HCT116 (cell line): ENCODE measurements at places on chromosomes 7 and 10.

DNA sequence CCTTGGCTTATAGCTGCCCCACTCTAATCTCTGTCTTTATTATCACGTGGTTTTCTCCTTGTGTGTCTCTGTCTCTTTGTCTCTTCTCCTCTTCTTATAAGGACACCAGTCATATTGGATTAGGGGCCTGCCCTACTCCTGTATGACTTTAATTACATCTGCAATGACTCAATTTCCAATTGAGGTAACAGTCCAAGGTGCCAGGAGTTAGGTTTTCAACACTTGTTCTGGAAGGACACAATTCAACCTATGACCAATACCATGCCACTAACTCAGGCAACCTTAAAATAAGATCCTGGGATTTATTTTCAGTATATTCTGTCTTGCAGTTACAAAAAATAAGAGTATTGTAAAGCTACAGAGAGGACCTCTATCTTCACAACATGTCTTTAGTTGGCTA lies 21.6 kb upstream of the MET start:
- DNase-seq, result no peak

GRCh38 chr7:137944168-137944567 lies 57.7 kb downstream of the CREB3L2 start:
- DNase-seq, result no peak

GRCh38 chr7:104848138-104848990 lies 165.6 kb upstream of the KMT2E start:
- peak; percentile 18 for DNase-seq

DNA sequence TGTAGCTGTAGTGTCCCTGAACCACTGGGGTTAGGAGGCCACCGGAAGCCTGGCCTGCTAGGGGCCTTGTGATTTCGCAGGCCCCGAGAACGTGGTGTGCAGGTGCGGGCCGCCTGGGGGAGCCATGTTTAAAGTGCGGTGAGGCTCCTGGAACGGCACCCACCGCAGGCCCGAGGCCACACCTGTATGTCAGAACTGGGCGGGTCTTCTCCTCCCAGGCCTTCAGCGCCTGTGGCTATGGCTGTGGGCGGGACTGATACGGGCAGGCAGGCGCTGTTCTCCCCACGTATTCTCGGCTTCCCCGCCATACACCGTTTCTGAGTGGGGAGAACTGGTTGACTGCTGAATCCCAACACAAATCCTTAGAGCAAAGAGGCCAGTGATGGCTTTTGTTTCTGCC lies 74.8 kb downstream of the DNAJB6 start:
- DNase-seq, result no peak

DNA sequence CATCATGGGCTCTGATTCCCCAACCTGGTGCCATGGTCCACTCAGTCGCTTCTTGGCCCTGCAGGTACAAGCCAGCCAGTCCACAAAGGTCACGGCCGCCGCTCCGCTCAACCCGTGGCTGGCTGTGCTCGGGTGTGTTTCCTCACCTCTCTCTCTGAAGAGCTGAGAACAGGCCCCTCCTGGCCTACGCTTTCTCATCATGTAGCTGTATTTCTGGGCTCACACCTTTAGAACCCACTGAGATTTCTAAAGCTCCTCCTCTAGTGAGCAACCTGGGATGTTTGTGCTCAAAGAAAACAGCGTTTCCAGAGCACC lies 30.2 kb downstream of the PTPRN2 start:
- DNase-seq, result no peak

GRCh38 chr10:114824391-114824790 lies 2.8 kb downstream of the FHIP2A start:
- no peak for DNase-seq

DNA sequence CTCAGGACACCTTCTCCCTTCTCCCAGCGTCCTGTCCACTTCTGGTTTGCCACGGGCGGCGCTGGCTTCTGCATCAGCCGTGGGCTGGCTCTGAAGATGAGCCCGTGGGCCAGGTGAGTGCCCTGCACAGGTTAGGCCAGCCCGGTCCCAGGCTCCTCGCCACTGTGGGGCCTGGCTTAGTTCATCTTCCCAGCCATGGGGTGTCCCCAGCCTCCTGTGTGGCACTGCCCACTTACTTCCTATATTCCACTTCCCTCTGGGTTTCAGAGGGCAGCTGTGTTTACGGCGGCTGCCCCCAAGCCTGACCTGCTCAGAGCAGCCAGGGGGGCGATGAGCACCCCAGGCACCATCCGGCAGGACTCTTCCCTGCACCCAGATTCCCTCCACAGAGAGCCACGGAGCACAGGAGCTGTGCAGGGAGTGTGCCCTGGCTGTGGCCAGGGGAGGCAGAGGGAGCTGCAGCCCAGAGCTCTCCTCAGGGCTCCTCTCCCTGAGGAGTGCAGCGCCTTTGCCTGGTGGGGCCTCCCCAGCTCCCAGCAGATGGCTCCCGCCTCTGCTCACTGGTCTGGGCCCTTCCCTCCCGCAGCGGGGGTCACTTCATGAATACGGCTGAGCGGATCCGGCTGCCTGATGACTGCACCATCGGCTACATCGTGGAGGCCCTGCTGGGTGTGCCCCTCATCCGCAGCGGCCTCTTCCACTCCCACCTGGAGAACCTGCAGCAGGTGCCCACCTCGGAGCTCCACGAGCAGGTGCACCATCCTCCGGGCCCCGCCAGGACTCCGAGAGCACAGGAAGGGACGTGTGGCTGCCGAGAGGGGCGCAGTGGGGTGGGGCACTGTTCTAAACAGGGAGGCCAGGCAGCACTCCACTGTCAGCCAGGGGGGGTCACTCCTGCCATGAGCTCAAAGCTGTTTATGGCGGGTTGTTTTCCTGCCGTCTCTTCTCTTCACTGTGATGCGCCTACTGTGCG lies 6.4 kb downstream of the LFNG start:
- no peak for DNase-seq

- DNase-seq, result no peak
Measured at GRCh38 chr7:117972606-117973005, 99.4 kb upstream of the CTTNBP2 start.

DNA sequence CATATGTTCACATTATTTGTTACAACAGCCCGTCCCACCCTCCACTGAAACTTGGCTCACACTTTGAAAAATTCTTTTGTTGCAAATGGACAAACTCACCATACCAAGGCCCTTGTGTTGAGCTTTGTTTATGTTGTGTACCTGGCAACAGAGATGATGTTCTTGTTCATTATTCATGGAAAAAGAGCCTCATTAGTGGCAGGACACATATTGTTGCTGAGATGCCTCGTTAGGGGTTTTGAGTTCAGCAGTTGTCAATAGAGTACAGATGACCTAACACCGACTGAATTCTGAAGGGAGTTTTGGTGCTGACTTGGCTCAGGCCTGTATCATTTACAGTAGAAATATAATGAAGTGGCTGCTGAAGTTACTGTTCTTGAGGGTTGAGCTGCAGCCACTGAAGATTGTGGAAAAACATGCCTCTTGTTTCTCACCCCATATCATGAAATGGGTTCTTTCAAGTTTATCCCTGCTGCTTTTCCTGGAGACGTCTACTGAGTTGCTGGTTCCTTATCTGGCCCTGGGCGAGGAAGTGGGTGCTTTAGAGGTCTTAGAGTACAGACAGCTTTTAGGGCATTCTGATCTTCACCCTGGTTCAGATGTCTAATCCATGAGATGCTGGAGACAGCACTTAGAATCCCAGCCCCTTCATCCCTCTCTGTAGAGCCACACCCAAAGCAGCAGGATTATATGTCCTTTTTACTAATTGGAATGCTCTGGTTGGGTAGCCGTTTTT lies 149.7 kb downstream of the WNT2 start:
- no peak for DNase-seq

DNA sequence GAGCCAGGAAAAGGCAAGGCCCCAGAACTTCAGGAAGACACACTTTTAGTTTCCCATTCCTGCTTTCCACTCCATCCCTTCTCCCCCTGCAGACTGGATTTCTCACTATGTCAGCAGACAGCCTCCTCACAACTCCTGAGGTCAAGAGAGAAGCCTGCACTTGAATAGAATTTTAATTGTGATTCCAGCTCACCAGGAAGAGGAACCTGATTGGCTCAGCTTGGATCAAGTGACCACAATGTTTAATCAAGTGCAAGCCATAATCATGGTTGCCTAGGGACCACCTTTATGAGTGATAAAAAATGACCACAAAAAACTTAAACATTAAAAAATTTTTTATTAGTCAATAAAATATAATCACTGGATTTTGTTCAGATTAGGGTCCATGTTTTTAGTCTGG lies 244.7 kb upstream of the RHOBTB1 start:
- no peak for DNase-seq

DNA sequence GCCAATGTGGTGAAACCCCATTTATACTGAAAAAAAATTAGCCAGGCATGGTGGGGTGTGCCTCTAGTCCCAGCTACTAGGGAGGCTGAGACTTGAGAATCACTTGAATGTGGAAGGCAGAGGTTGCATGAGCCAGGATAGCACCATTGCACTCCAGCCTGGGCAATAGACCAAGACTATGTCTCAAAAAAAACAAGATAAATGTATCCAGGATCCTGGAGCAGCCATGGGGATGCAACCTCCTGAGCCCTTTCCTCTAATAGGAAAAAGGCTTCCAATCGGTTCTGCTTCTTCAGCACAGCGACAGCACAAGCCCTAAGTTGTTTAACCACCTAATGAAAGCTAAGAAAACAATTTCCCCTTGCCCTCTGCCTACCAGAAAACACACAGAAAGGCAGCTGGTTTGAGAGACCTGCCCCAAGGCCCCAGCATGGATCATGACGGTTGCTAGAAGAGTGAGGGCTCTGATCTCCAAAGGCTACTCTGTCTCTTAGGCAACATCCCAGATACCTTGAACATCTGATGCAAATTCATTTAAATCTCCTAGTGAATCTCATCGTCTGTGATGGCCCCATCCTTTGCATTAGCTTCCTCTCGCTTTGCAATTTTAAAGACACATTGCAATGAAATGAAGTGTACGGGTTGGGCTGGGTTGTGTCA lies 220.8 kb downstream of the ARHGAP21 start:
- no peak for DNase-seq

- no peak for DNase-seq
Measured at GRCh38 chr7:83879063-83879462, 230.1 kb upstream of the SEMA3E start.

- no peak for DNase-seq
Measured at GRCh38 chr10:119281581-119282071, 74.3 kb downstream of the GRK5 start.
